ENCODE measurements at places on chromosomes 12 and 14. TPM values are rescaled to one million over a fixed set of nuclear protein-coding genes. Genes with fewer than 3 reads are reported as not detected.

Gene SOAT2
- not detected for total RNA-seq

Gene ARMH4
- 11.3 TPM for total RNA-seq

Gene PACS2
- 67.2 TPM for total RNA-seq

Gene OLR1
- total RNA-seq, result 0.23 TPM

Gene LUM
- 282 TPM for total RNA-seq

Gene DPPA3
- not detected for total RNA-seq

Gene SRRM4
- not detected for total RNA-seq

Gene COPZ1
- total RNA-seq, result 165 TPM

Gene SLC5A8
- total RNA-seq, result not detected

Data from smooth muscle cell of the umbilical artery (primary cell).